ENCODE measurements at places on chromosomes 2 and 18.

DNA sequence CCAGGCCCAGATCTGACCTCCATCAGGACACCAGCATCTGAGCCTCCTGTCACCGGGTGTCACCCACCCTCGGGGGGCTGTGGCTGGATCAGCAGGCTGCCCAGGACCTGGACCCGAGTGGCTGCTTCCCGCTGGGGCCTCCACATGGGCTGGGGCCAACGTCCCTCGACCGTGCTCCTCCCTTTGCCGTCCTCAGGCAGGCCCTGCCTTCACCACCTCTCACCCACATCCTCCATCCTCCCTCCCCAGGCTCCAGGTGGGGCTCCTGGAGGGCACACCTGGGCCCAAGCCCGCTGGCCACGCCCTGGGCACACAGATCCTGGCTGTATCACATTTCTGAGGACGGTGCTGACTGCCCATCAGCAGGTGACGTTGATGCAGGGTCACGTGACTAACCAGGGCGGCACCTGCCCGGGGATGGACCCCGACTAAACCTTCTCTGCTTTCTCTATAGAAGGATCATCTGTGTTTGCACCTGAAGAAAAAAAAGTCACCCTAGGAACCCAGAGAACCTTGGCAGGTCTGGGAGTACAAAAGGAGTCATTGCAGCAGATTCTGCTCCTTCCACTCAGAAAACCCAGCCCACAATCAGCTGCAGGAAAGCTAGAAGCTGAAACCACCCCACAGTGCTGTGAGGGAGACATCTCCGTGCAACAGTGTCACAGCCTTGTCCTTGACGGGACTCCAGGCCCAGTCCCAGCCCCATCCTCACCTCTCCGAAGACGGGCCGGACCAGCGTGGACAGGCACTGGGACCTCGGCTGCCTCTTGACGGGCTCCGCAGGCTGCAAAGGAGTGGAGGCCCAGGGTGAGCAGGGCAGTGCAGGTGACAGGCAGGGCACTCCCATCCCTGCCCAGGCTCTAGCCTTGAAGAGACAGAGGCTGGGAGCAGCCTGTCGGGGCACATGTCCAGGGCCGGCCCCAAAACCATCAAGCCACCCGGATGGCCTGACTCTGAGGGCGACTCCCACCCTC lies 11.2 kb downstream of the STK25 start:
- no peak for DNase-seq

DNA sequence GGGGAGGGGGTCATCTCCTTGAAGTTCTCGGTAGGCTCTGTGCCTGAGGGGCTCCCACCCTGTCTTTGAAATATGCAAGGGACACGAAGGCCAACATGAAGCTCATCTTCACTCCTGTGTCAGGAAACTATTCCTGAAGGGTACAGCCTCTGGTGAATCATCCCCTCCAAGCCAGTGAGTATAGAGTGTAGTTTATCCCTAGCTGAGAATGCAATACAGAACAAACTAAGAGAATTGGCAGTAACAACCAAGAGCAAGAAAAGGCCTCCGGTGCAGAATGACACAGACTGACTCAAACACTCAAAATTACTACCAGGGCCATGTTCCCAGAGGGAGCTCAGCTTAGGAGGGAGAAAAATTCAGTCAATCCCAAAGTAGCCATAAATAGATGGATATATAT lies 413.3 kb downstream of the BCL11A start:
- no peak for DNase-seq

- no peak for DNase-seq
Measured at GRCh38 chr18:29018976-29019375, 842.0 kb upstream of the CDH2 start.

DNA sequence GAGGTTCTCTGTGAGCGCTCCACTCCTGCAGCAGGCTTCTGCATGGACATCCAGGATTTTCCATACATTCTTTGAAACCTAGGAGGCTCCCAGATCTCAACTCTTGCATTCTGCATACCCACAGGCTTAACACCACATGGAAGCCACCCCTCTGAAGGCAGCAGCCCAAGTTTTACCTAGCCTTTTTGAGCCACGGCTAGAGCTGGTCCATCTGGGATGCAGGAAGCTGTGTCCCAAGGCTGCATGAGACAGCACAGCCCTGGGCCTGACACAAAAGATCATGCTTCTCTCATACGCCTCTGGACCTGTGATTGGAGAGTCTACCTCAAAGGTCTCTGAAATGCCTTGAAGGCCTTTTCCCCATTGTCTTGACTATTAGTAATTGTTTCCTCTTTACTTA lies 53.6 kb upstream of the RPRM start:
- DNase-seq = no peak

DNA sequence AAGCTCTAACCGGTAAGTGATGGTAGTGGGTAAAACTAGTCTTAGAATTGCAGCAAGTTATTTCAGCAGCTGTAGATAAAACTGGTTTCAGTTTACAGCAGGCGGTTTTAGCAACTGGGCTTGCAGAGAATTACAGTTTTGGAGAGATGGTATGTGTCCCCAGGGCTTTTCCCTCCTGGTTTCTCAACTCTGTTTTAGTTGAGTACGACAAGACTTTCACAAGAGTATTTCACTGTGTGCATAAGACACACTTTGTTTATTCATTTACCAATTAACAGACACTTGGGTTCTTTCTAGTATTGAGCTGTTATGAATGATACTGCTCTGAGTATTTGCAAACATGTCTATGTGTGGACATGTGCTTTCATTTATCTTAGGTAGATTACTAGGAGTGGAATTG lies 65.6 kb upstream of the RFX8 start:
- DNase-seq = no peak

DNA sequence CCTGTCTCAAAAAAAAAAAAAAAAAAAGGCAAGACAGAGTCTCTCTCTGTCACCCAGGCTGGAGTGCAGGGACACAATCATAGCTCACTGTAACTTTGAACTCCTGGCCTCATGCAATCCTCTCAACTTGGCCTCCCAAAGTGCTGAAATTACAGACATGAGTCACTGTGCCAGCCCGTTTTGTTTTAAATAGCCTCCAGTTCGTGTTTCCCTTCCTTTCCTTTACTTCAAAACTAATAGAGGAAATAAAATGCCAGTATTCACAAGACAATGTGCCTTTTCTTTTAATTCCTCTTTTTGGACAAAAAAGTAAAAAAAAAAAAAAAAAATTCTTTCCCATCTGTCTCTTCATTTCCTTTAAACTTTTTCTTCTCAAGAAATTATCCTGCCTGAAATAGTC lies 54.5 kb upstream of the ACMSD start:
- no peak for DNase-seq

GRCh38 chr18:13101659-13102197 lies 110.6 kb downstream of the CEP192 start:
- DNase-seq = no peak

DNA sequence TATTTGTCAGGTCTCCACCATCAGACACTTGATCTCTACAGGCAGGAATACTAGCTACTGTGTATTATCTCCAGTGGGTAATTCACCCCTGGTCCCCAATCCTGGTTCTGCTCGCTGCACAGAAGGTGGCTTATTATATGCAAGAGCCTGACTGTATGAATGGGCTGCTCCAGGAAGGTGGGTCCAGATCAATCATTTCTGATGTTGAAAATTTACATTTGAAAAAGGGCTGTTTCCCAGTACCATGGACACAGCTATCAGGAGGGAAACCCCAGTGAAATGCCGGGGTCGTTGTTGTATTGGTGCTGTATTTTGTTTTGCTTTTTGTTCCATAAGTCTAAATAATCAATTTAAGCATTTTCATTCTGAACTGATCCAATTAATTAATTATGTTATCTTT lies 367.6 kb downstream of the RND3 start:
- DNase-seq = no peak

DNA sequence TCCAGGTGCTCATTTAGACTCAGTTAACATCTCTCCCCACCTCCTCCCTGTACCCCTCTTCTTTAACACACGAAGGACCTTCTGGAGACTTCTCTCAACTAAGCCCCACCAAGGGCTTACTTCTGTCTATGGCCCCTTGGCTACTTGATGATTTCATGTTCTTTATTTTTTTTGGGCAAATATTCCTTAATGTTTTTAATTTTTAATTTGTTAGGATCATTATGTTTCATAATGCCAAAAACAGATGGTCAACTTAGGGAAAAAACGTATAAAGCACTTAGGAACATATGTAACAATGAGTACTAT lies 25.9 kb downstream of the IL37 start:
- no peak for DNase-seq

DNA sequence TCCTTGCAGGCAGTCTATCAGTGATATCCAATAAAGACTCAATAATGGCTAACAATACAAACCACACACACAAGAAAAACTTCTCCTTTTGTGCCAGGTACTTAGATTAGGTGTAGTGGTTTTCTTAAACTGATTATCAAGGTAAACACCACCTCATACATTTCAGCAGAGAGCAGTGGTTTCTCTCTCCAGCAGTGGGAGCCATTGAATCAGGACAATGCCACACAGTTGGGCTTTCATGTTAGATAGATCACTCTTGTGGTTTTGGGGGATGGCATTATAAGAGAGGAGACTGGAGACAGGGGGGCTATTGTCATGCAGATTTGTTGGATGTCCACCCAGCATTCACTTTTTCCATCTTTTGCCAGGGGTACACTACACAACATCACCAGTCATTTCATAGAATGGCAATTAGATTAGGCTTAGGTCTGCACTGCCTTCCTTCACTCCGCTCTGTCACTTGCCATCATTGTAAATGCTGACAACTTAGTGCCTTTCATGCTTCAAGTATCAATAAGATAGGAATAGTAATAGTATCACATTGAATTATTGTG lies 13.6 kb upstream of the IRS1 start:
- DNase-seq = no peak

DNA sequence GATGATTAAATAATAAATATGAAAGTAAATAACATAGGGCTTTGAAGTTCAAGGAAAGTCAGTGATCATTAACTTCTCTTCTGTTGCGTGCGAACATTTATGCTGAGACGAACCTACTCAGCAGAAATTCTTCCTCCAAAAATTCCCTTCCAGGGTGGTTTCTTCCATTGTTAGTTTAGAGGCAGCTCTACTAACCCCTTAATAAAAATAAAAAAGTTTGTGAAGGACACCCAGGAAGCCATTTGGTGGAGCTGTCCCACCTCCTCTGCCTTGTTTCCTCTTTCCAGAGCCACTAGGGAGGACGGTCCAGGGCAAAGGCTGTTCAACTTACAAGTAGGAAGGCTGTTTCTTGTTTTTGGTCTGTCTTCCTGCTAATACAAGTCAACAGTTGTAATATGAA lies 2.1 kb upstream of the SMAD2 start:
- DNase-seq = no peak

DNA sequence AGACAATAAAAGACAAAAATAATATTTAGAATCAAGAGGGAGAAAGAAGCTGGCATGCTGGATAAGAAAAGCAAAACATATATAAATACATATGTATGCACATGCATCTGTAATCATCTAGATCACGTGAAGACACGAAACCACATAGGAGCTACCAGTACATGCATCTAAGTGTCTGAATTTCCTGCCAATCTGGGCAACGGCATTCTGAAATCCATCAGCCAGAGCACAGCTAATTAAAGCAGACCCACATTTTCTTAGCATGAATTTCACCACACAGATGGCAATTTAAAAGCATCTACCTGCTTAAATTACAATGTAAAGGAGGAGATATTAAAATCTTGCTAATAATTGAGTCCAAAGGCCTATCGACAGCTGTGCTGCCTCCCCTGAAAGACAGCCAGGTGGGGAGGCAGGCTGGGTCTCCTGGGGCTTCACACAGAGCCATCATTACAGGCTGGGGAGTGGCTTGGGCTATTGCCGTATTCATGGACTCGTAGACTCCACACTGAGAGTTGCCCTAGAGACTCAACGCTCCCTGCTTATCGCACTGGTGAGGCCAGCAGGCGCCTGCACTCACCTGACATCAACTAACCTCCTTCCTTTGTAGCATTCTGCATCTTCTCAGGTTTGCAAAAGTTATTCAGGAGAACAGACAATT lies 272.5 kb upstream of the PXDN start:
- no peak for DNase-seq

DNA sequence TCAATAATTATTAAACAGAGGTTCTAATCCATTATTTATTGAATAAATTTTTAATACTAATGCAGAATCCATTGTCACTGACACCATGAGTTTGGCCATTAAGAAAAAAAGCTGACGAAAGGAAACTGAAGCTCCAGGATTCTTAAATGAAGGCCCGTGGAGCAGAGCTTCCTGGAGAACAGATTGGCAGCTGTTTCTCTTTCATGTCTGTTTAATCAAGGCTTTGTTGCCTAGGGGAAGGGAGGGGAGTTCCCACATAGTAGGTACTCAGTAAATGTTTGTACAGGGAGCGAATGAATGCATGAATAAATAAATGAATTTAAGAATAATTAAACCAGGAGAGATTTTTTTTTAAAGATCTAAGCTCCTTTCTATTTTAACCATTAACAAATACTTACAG lies 315.1 kb upstream of the KLHL29 start:
- DNase-seq = no peak

- DNase-seq = no peak
Measured at GRCh38 chr2:229610333-229610732, 104.0 kb downstream of the DNER start.

DNA sequence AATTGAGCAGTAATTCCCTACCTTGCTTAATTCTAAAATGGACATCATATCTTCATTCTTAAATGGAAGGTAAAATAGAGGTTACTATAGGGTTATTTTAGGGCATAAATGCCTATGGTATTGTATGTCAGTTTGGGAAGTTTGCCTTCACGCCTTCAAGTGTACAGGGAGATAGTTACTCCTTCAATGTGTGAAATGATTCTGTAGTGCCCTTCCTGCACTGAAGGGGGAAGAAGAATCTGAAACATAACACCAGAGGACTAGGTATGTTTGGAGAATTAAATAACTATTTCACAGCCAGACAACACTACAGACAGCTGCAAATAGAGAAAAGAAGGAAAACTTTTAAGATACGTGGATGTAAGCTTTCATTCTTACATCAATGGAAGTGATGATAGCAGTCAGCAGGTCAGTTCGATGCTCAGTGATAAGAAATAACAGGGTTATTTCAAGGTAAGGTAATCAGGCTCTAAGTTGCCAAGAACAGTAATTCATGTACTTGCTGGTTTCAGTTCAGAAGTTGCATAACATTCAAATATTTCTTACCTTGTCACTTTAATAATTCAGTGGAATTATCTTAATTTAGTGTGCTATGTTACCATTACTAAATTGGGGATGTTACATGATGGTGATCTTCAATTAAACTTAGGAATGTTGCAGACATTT lies 4.0 kb downstream of the PKP4 start:
- no peak for DNase-seq

- no peak for DNase-seq
Measured at GRCh38 chr2:127157651-127158485, 50.9 kb upstream of the BIN1 start.

DNA sequence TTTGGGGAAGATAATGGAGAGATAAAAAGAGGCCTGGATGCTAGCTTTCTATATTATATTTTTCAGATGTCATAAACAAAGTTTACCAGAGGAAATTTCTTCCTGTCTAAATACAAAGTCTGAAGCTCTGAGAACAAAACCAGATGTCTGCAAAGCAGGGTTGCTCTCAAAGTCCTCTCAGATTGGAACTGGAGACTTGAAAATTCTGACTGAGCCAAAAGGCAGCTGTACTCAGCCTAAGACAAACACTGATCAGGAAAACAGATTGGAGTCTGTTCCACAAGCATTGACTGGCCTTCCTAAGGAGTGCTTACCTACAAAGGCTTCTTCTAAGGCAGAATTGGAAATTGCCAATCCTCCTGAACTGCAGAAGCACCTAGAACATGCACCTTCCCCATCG lies 25.1 kb downstream of the KDM3A start:
- DNase-seq = no peak

GRCh38 chr2:63681896-63682295 lies 93.1 kb downstream of the MDH1 start:
- no peak for DNase-seq
